ENCODE measurements at places on chromosomes 11 and 22. TPM values are rescaled to one million over a fixed set of nuclear protein-coding genes. Genes with fewer than 3 reads are reported as not detected.

DNA sequence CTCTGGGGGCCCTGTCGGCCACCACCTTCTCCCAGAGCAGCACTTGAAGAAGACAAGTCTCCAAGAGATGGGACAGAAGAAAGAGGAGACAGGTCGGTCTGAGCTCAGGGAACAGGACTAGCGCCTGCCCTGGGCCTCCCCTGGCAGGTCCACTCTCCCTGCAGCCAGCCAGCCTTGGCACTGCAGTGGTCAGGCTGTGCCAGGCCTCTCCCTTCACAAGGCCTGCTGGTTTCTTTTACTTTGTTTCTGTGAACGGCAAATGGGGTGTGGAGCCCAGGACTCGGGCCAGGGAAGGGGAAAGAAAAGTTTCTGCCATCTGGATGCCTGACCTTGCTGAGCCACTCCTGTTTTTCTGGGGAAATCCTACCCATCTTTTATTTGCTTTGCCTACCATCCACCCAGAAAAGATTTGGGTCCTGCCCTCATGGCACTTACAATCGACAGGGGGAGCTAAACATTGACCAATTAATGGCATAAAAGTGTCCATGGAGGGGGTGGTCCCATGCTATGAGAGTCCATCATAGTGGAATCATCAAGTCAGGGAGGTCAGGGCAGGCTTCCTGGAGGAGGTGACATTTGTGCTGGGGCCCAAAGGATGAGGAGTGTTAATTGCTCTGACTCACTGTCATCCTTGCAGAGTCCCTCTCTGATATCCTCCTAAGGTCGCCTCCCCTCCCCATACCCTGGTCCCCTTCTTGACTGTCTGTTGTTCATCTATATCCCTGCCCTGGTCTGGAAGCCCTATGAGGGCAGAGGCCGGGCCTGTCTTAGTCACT lies 65.2 kb downstream of the NFAM1 start:
- no peak for DNase-seq

GRCh38 chr11:130214861-130215530 lies 55.4 kb downstream of the ST14 start:
- DNase-seq, result no peak

DNA sequence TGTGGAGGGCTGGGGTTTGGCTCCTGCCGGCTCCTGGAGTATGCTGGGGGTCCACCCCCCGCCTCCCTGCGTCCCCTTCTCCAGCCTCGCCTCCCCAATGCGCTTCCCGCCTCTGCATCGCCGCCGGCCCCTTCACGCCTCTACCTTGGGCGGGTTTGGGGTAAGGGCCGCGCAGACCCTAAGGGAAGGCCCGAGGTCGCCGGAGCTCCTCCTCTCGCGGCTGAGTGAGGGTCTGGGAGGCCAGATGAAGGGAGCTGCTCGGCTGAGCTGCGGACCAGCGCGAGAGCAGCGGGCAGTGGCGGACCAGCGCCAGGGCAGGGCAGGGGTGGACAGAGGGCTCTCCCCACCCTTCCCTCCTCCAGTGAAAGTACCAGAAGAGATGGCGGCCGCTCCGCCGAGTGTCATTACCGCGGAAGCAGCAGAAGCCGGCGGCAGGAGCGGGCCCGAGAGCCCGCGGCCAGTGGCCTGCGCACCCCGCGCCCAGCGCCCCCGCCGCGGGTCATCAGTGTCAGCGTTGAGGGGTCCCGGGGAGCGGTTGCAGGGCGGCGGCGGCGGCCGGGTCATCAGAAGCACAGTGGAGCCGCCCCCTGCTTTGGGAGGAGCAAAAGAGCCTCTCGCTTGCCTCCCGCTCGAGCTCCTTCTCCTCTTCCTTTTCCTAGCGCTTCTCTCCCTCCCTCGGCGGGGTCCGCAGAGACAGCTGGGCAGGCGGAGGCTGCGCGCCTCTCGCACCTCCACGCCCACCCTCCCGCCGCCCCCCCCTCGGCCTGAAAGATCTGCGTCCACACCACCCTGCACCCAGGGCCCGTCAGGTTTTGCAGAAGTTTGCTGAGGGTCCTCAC lies 255.6 kb upstream of the CADM1 start:
- DNase-seq, result peak; percentile 49

- DNase-seq, result no peak
Measured at GRCh38 chr11:77557553-77557952, 32.2 kb upstream of the AQP11 start.

DNA sequence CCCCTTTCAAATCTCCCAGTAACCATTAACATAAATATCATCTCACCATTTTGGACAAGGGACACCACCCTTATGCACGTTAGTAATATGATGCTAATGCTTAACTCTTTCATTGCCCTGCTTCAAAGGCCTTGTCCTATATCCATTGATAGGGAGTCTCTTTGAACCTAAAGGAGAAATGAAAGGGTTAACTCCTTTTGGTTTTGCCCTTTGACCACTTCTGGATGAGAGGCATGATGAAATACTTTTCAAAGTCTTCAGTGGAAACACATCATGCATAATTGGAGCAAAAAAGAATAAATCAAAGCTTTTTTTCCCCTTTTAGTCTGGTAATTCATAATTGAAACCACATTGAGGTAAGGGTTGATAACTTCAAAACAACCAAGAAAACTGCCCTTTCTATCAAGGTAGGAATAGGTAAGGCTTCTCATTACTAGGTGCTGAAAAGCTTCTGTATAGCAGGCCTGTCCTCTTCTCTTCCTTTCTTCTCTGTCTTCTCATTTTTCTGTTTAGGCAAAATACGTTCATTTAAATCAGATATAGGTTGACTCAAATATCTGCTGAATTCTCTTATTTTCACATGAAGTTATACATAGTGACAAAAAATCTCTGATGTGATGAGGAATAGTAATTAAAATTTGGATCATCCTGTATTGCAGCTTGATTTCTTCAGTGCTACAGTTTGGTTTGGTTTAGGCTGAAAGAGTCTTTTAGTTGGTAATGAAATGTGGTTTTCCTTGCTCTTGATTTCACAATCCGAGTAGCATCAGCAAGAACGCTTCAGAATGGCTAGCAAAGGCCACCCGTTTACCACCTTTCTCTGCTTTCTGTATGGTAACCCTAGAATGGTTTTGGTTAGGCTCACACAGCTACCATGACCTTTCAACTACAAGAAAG lies 94.8 kb downstream of the EXT2 start:
- DNase-seq, result no peak

- peak; percentile 38 for DNase-seq
Measured at GRCh38 chr22:39664485-39665200, 94.1 kb downstream of the CACNA1I start.

DNA sequence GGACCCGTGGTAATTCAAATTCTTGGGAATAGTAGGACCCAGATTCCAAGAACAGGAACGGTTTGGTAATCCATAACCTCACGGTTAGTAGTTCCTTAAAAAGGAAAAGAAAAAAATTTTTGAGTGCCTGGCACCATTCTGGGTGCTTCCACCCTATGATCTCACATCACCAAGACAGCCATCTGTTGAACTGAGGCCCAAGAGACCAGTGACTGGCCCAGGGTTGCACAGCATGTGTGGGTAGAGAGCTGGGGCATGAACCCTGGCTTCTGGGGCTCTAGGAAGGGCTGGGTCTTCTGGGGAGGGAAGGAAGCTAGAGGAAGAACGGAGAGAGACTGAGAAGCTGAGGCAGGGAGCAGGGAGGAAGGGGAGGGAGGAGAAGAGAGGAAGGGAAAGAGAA lies 4.7 kb upstream of the SPI1 start:
- no peak for DNase-seq

GRCh38 chr11:9530020-9530621 lies 43.3 kb upstream of the WEE1 start:
- DNase-seq, result no peak

- no peak for DNase-seq
Measured at GRCh38 chr11:71933141-71933933, 4.5 kb downstream of the RNF121 start.

DNA sequence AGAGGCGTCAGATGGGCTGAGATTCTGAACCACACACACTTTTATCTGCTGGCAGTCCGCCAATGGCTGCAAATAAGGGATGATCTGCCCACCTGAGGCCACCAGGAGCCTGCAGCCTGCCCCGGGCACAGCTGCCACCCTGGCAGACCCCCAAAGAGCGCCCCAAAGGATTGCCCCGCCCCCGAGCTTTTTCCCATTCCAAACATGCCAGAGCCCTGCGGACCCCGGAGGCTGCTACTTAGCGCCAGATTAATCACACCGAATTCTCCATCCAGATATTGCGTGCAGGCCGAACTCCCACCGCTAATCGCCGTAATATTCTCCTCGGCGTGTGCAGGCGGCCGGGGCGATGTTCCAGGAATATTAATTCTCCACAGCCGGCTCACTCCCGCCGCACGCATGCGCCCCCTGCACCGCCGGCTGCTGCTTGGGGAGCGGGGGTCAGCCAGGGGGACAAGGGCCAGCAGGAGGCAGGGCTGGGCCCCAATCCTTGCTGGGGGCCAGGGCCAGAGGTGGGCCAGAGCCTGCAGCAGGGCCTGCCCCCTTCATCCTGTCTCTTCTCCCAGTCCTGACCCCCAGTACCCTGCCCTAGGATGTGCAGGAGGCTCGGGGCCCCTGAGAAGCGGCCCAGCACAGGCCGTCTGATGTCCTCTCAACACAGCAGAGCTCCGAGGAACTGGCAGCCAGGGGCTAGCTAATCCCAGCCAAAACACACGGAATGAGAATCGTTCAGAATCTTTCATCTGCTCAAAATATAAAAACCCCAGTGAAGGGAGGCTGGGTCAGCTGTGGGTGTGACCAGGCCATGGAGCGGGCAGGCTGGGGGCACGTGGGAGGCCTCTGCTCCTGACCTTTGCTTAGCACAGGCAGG lies 19.5 kb upstream of the TCF20 start:
- no peak for DNase-seq

DNA sequence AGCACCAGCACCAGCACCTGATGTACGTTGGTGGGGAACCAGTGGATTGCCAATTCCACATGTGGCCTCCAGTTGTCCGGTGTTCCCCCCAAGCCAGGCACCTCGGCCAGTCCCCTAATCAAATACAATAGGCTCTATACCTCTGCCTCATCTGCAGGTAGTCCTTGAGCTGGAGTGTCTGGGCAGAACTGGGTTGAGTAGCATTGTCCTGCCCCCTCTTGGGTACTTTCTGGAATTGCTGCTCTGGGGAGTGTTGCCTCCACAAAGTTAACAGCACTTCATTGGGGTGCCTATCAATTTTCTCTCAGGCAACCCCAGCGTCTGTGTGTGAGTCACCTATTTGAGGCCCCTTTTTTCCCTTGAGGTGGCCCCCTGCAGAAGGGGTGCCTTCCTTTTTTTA lies 413.0 kb upstream of the LARGE1 start:
- no peak for DNase-seq

DNA sequence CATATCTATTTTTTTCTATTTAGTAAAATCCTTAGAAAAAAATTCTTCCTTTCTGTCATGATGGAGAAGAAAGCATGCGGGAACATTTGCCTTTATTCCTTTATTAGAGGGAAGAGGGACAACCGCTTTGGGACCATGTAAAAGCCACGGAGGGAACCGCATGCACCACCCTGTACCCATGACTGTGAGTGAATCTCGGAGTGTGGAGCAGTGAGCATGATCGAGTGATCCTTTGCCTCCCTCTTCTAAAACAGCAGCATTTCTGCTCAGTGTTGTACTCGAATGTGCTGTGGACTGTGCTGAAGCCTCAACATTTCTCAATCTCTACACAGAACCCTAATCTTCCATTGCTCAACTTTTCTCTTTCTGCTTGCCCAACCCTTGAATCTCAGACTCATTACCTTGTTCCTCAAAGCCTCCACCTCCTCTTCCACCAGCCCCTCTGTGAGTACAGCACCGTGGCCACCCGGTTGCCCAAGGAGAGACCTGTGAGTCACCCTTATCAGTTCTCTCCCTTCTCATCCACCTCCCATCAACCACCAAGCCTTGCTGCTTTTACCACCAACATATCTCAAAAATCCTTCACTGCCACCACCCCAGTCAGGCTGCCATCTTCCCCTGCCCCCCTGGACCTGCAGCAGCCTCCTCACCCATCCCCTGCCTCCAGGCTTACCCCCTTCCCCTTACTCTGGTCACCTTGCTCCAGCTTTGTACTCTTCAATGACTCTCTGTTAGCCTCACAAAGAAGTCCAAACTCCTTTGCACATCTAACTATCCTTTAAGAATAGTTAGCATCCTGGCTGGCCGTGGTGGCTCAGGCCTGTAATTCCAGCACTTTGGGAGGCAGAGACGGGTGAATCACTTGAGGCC lies 103.1 kb downstream of the NAT10 start:
- DNase-seq, result peak; percentile 70

DNA sequence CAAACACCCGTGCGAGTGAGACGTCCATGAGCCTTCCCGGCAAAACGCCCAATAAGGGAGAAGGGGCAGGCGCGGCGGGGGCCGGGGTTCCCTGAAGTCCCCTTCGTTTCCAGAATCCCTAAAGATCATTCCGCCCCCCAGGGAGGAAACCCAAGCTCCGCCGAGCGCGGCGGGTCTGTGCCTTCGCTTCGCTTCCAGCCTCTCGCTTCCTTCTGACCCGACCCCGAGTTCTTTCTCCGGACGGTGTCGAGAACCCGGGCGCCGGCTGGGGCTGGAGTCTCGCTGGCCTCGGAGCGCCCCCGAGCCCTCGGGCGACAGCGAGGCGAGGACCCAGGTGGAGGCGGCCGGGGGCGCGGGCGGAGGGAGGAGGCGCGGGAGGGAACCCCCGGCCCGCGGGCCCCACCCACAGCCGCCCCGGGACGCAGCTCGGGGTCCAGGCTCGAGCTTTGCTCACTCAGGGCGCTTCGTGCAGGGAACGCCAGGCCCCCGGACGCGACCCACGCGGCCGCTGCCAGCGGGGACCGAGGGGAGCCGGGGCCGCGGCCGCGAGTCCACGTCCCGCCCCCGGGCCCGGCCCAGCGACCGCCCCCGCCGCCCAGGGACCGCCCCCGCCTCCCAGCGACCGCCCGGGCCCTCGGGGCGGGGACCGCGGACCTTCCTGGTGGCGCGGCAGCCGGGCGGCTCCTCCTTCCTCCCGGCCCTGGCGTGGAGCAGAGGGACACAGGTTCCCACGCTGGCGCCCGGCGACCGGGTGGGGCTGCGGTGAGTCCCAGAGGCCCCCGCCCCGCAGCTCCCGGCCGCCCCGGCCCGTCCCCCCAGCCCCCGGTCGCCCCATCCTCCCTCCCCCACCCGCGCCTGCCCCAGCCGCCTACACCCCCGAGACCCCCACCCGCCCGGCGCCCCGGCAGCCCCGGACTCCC lies at the start of gene PGGHG:
PGGHG (plus strand) TSS at position 649 of the 920 bp plus-strand sequence. CDS start 691 bp downstream, outside the sequence.
- peak; percentile 84 for DNase-seq

- DNase-seq, result peak; percentile 4
Measured at GRCh38 chr22:19823191-19823901, 31.3 kb downstream of the GNB1L start.

DNA sequence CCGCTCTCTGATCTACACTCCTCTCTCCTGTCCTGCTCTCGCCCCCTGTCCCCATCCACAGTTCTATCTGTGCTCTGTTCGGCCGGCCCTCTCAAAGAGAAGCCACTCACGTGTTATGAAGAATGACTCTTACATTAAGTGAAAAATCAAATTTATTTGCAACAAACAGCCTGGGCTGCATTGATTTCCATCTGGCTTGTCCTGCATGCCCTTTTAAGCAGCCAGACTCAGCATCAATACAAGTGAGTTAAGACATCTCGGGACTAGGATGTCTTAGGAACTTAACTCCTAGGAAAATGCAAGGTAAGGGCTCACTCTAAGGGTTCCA lies 373.5 kb downstream of the TENM4 start:
- no peak for DNase-seq

The MRGPRX3 gene
- total RNA-seq, result not detected

The DERL3 gene
- total RNA-seq, result 1.6 TPM
